ENCODE measurements at places on chromosomes 1 and 21. TPM values are rescaled to one million over a fixed set of nuclear protein-coding genes. Genes with fewer than 3 reads are reported as not detected.

HEYL gene
- 0.82 TPM for total RNA-seq

TIE1 gene
- 10.6 TPM for total RNA-seq

RASSF5 gene
- total RNA-seq, result 2.7 TPM

S100A8 gene
- total RNA-seq, result 2.9 TPM

COL8A2 gene
- total RNA-seq, result 1.2 TPM

CHI3L1 gene
- total RNA-seq, result 0.18 TPM

TP53BP2 gene
- total RNA-seq, result 37.9 TPM

- no peak for DNase-seq
Observed at GRCh38 chr1:214537219-214537618, 14.2 kb downstream of the PTPN14 start.

DNA sequence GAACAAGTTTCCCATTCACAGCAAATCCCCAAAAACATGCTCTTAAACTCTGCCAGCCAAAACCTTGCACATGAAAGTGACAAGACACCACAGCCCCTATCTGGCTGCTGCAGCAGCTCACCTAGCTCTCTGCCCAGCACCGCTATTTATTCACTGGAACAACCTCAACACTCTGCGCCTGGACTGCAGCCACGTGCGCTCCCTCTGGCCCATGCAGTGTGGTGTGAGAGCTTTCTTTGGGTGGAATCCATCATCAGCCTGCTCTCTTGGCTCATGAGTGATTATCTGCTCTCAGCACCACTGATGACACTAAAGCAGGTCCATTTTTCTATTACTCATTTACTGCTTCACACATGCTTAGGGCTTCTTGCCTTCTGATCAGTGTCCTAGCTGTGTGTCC, 11.4 kb downstream of the KCNJ6 start:
- DNase-seq, result peak; percentile 88

- DNase-seq, result peak; percentile 46
Observed at GRCh38 chr1:209248649-209249279, 334.8 kb upstream of the CAMK1G start.

DNA sequence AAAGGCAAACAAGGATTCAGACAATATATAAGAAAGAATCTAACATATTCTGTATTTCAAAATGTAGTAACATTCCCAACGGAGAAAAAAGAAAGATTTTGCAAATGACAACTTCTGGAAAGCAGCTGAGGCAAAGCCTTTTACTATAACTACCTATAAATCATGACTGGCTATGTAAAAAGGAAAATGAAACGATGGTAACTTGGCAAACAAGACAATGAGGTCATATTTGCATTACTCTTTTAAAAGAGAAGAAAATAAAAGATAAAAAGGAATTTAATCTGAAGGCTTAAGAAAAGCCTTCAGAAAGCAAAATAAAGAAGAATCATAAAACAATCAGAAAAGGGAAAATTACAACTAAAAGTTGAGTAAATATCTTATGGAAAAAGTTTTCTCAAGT, 25.1 kb upstream of the ASPM start:
- DNase-seq, result no peak

DNA sequence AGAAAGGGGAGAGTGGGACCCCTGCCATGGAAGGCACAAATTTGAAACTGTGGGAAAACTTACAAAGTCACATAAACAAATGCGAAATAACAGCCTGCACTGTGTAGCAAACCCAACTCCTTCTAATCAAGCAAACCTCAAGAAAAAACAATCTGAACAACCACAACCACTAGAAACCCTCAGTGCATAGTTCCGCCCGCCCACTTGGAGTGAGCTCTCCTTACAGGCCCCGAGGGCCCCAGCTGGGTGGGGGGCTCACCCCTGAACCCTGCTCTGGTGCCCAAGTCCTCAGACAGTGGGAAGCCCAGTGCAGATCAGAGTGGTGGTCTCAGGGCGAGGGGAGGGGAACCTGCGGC, 931 bp upstream of the MXRA8 start:
- no peak for DNase-seq

GRCh38 chr1:211752317-211752716, 76.9 kb upstream of the NEK2 start:
- no peak for DNase-seq

DNA sequence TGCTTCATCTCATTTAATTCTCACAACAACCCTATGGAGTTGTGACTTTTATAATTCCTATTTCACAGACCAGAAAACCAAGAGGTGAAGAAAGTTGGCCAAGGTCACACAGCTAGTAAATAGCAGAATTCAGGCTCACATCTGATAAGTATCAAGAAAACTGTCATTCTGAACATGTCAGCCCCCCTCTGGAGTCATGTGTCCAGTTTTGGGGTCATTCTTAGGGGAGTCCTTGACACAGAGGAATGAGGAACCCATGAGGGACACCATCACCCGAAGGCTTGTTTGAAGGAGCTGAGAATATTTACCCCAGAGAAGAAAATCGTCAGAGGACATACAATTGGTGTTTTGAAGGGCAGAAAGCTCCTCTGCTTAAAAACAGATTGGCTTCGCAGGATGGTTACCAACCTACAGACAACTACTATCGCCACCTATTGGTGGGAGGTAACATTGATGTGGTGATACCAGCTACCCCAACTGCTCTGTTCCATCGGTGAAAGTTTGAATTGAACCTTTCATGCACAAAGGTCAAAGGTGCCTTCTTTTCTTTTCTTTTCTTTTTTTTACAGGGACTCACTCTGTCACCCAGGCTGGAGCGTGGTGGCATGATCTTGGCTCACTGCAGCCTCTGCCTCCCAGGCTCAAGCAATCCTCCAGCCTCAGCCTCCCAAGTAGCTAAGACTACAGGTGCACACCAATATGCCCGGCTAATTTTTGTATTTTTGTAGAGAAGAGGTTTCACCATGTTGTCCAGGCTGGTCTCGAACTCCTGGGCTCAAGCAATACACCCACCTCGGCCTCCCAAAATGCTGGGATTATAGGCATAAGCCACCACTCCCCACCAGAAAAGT, 31.3 kb downstream of the NCMAP start:
- peak; percentile 61 for DNase-seq

GRCh38 chr1:231376101-231376500, 38.0 kb downstream of the SPRTN start:
- DNase-seq, result no peak
